ENCODE measurements at places on chromosomes 2 and 18. TPM values are rescaled to one million over a fixed set of nuclear protein-coding genes. Genes with fewer than 3 reads are reported as not detected.

- no peaks in the 10 kb centered on the region for H3K36me3 ChIP-seq
- no peaks in the 10 kb centered on the region for H3K27me3 ChIP-seq
- H3K4me1 ChIP-seq = 0 out of 2 replicates have a peak, but pooled peaks cover 3% of the 10 kb centered on the region
- DNase-seq = peak; percentile 48
- H3K27ac ChIP-seq = no peak overlapping the region
- no peak overlapping the region for H3K4me3 ChIP-seq
These were observed 544.1 kb upstream of the CDH7 start for GRCh38 chr18:65206551-65207260.

The PAX3 gene
- not detected for polyA plus RNA-seq

DNA sequence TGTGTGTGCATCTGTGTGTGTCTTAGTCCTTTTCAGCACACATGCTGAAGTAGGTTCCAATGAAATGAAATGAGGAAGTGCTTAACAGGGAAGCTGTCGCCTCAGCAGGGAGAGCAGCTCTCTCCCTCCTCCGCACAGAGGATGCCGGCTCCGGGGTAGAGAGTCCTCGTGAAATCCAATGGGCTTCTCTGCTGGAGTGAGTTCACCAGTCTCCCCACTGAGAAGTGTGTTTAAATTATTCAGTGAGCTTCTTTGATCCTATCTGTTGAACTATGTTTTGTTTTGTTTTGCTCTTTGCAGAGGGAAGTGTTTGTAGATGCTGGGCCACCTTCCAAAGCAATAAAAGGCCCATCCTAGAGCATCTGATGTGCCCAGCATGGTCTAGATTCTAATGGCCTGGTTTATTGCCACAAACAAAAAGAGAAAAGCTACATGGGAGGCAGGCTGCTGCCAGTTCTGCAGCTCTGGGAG is 6.7 kb downstream of the PPP1R7 start:
- H3K27me3 ChIP-seq = no peaks in the 10 kb centered on the region
- peaks cover 6% of the 10 kb centered on the region for H3K4me1 ChIP-seq
- H3K4me3 ChIP-seq = no peak overlapping the region
- no peak overlapping the region for H3K27ac ChIP-seq
- no peak for DNase-seq

DNA sequence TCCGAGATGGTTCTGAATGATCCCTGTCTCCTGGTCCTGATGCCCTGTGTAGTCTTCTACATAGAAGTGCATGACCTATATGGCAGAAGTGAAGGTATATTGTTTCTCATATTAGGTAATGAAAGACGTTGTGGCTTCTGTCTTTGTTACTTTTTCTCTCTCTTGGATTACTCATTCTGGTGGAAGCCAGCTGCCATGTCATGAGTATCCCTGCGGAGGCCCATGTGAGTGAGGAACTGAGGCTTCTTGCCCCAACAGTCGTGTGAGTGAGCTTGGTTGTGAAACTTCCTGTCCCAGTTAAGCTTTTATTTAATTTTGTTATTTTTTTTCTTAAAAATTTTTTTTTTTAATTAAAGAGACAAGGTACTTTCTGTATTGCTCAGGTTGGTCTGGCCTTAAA is 134.7 kb downstream of the UBR3 start:
- H3K27ac ChIP-seq = no peak overlapping the region
- H3K36me3 ChIP-seq = no peaks in the 10 kb centered on the region
- H3K4me1 ChIP-seq = no peaks in the 10 kb centered on the region
- no peaks in the 10 kb centered on the region for H3K27me3 ChIP-seq
- DNase-seq = no peak
- no peak overlapping the region for H3K4me3 ChIP-seq

- peaks cover 41% of the 10 kb centered on the region for H3K36me3 ChIP-seq
- DNase-seq = peak; percentile 35
- no peak overlapping the region for H3K27ac ChIP-seq
- H3K4me3 ChIP-seq = no peak overlapping the region
- H3K27me3 ChIP-seq = no peaks in the 10 kb centered on the region
- no peaks in the 10 kb centered on the region for H3K4me1 ChIP-seq
These were observed 56.9 kb downstream of the ITGA6 start for GRCh38 chr2:172484253-172484652.

The HOXD12 gene
- polyA plus RNA-seq = not detected

The GPBAR1 gene
- 0.37 TPM for polyA plus RNA-seq

DNA sequence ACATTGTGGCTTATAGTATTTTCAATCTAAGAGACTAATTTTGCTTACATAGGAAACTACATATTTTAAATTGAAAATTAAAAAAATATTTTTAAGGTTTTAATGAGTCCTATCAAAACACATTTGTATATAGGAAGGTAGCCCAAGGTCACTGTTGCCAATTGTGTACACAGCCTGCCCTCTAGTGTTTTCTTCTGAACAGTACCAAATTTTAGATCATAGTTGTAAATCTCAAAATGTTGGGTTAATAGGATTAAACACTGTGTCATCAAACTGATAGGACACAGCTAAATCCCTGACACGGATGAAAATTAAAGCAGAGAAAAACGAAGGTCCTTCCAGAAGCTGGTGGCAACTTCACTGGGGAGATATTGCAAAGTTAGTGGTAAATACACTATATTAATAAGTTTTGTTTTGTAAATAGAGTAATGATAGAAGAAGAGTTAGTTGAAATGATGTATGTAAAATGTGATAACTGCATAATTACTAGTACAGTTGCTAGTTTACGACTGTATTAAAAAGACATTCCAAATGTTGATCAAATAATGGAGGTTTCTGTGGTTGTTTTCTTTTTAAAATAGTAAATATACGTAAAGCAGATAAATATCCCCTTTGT is 19.7 kb downstream of the CLUL1 start:
- H3K36me3 ChIP-seq = no peaks in the 10 kb centered on the region
- no peaks in the 10 kb centered on the region for H3K4me1 ChIP-seq
- H3K27me3 ChIP-seq = no peaks in the 10 kb centered on the region
- DNase-seq = peak; percentile 71
- H3K4me3 ChIP-seq = no peak overlapping the region
- no peak overlapping the region for H3K27ac ChIP-seq

The CYTIP gene
- polyA plus RNA-seq = not detected

DNA sequence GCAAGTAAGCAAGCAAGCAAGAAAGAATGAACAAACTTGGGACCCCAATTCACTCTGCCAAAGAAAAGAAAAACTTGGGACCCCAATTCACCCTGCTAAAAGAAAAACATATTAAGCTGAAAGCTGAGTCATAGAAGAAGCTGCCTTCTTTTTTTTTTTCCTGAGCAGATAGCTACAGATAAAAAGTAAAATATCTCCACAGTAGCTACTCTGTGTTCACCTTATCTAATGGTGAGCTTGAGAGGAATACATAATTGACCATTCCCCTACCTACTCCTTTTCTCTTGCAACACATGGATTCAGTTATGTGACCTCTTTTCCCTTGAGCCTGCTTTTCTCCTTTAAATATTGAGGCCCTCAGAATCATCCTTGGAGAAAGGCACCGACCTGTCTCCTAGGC is 63.0 kb downstream of the MCFD2 start:
- no peaks in the 10 kb centered on the region for H3K27me3 ChIP-seq
- no peak for DNase-seq
- no peaks in the 10 kb centered on the region for H3K36me3 ChIP-seq
- H3K4me1 ChIP-seq = no peaks in the 10 kb centered on the region
- H3K27ac ChIP-seq = no peak overlapping the region

GRCh38 chr18:49609256-49610021 is 47.6 kb downstream of the LIPG start:
- DNase-seq = no peak
- H3K4me1 ChIP-seq = peaks cover 31% of the 10 kb centered on the region
- no peak overlapping the region for H3K4me3 ChIP-seq

The CRYBA2 gene
- not detected for polyA plus RNA-seq

DNA sequence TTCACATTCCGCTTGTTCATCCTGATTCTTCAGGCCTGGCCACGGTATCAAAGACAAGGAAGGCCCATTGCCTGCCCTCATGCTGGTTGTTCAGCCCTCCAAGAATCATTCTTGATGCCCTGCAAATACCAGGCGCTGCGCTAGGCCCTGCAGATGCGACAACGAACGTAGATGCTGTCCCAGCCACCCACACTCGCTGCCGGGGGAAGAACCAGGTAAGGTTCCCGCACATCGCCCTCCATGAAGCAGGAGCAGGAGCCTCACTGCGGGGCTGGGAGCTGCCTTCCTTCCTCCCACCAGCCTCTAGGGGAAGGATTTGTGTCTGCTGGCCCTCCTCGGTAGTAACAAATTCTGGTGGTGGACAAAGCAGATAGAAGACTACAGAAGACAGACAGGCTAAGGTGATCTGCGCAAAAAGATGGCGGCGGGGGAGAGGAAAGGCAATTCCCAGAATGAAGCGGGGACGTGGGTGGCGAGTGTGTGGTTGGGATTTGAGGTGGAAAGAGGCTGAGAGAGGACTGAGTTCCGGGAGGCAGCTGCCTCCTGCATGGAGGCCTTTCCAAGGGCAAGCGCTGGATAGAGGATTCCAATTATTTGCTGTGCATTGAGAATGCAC is 19.8 kb upstream of the GPR55 start:
- no peak overlapping the region for H3K27ac ChIP-seq

GRCh38 chr18:60020107-60020925 is 120.5 kb downstream of the PMAIP1 start:
- DNase-seq = no peak
- no peak overlapping the region for H3K4me3 ChIP-seq
- peaks cover 10% of the 10 kb centered on the region for H3K4me1 ChIP-seq
- no peaks in the 10 kb centered on the region for H3K27me3 ChIP-seq
- no peak overlapping the region for H3K27ac ChIP-seq

- no peak overlapping the region for H3K4me3 ChIP-seq
- no peaks in the 10 kb centered on the region for H3K4me1 ChIP-seq
- DNase-seq = no peak
- H3K27me3 ChIP-seq = no peaks in the 10 kb centered on the region
These were observed 486.4 kb downstream of the FBXO15 start for GRCh38 chr18:73660931-73661856.

- DNase-seq = no peak
- H3K27me3 ChIP-seq = no peaks in the 10 kb centered on the region
- H3K36me3 ChIP-seq = no peaks in the 10 kb centered on the region
- H3K4me3 ChIP-seq = no peak overlapping the region
- no peaks in the 10 kb centered on the region for H3K4me1 ChIP-seq
- H3K27ac ChIP-seq = 0 out of 2 replicates have a peak overlapping the region, but pooled peaks have one; percentile 21
These were observed 38.8 kb downstream of the CABYR start for GRCh38 chr18:24177499-24178133.

The TRABD2A gene
- polyA plus RNA-seq = 5.5 TPM

GRCh38 chr2:191773136-191773535 is 73.8 kb downstream of the CAVIN2 start:
- no peak overlapping the region for H3K4me3 ChIP-seq
- H3K4me1 ChIP-seq = no peaks in the 10 kb centered on the region
- H3K36me3 ChIP-seq = peaks cover 2% of the 10 kb centered on the region
- no peak for DNase-seq
- no peak overlapping the region for H3K27ac ChIP-seq
- no peaks in the 10 kb centered on the region for H3K27me3 ChIP-seq

GRCh38 chr2:67459761-67460160 is 62.6 kb downstream of the ETAA1 start:
- no peaks in the 10 kb centered on the region for H3K27me3 ChIP-seq
- no peaks in the 10 kb centered on the region for H3K36me3 ChIP-seq
- H3K4me3 ChIP-seq = no peak overlapping the region

DNA sequence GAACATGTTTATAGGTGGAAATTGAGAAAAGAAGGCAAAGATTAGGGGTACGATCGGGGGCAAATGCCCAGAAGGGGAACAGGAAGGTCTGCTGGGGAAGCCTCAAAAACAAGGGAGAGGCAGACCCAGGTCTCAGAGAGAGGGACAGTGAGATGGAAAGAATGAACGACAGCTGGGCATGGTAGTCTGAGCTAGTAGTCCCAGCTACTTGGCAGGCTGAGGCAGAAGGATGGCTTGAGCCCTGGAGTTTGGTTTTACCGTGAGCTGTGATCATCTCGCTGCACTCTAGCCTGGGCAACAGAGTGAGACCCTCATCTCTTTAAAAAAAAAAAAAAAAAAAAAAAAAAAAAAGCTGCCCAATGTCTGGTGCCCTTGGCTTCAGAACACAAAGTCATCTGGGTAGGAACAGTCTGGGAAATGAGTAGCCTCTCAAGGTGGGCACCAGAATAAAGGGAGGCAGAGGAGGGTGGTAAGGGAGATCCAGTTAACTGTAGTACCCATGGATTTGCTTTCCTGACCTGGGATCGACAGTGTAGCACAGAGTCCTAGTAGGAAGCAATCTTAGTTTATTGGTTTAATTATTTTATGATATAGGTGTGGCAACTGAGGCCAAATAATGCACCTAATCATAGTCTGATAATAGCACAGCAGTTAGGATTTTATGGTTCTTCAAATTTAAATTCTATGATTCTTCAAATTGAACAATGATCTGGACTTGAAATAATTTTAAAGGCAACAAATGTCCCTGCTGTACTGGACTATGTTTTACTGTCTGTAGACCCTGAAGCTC is 3.5 kb downstream of the RRM2 start:
- no peak overlapping the region for H3K4me3 ChIP-seq
- no peak overlapping the region for H3K27ac ChIP-seq
- H3K4me1 ChIP-seq = peaks cover 30% of the 10 kb centered on the region
- no peaks in the 10 kb centered on the region for H3K27me3 ChIP-seq
- peaks cover 65% of the 10 kb centered on the region for H3K36me3 ChIP-seq
- DNase-seq = no peak

The CARF gene
- 1.7 TPM for polyA plus RNA-seq

The POLR1A gene
- polyA plus RNA-seq = 13.8 TPM

DNA sequence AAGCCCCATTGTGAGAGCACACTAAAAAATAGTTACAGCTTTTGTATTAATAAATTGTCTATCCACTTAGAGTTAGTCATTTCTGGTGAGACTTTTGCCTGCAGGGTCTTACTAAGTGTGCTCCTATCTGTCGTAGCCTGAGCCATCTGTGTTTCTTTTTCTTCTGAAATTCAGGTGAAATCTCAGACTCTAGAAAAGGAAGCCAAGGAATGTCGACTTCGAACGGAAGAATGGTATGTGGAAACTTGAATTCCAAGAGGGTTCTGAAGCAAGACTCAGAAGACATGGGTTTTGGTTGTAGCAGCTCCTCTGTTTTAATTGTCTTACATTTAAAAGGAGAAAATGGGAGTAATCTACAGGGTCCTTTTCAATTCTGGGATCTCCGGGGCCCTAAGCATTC is 70.0 kb upstream of the STON1 start:
- peak; percentile 18 for DNase-seq
- no peak overlapping the region for H3K4me3 ChIP-seq
- no peaks in the 10 kb centered on the region for H3K4me1 ChIP-seq
- H3K36me3 ChIP-seq = peaks cover 38% of the 10 kb centered on the region
- H3K27me3 ChIP-seq = no peaks in the 10 kb centered on the region

DNA sequence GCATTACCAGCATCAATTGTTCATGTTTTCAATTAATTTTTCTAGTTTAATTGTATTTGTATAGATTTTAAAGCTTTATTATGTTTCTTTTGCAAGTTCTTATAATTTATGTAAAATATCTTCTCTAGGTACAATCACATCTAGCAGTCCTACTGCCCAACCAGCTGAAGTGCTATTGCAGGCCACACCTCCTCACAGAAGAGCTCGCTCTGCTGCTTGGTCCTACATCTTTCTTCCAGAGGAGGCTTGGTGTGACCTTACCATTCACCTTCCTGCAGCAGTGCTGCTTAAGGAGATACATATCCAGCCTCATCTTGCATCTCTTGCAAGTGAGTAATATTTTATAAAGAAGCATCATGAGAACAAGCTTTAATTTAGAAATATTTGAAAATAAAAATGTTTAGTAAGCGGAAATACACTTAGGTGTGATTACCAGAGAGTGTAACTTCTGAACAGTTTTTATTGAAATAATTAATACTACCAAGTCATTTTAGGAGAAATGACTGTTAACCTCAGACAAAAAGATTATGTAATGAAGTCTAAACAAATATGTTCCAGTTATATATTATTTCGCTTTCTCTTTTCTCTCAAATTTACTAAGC is 122.9 kb upstream of the TTC27 start:
- peaks cover 41% of the 10 kb centered on the region for H3K36me3 ChIP-seq
- DNase-seq = no peak
- H3K4me1 ChIP-seq = no peaks in the 10 kb centered on the region
- no peak overlapping the region for H3K4me3 ChIP-seq

The ZAP70 gene
- not detected for polyA plus RNA-seq

The TUBB8B gene
- 0.74 TPM for polyA plus RNA-seq

Data from GM23338 (cell line).